Activated T-cell treated with anti-CD3 and anti-CD28 coated beads, Interleukin-2, amount 50 U/mL, for 24 hours (primary cell): ENCODE measurements at places on chromosomes 7 and 10.
A peak's percentile ranks its signal among the peaks of the same experiment; 100 is the strongest.

DNA sequence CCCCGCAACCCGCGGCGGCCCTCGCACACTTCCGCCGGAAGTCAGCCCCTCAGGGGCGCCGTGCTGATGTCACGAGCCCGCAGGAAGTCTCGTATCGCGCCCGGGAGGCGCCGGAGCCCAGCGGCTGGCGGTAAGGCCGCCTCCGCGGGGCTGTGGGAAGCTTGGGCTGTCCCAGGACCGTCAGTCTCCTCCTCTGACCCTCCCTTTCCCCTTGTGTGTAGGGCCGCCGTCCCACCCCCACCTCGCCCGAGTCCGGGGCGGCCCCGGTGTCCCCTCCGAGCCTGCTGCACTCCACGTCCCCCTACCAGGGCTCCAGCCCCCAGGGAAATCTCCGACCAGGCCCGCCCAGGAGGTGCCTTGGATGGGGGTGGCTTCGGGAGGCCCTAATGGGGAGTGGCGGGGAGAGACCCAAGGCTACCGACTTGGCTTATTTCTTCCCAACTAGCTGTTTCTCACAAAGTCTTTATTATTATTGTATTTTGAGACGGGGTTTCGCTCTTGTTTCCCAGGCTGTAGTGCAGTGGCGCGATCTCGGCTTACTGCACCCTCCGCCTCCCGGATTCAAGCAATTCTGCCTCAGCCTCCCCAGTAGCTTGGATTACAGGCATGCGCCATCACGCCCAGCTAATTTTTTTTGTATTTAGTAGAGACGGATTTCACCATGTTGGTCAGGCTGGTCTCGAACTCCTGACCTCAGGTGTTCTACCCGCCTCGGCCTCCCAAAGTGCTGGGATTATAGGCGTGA lies at the start of gene ZDHHC4:
Gene ZDHHC4 (plus strand): TSS at position 86 of the 745 bp plus-strand sequence. CDS start 3,108 bp downstream, outside the sequence.
- DNase-seq = peak; percentile 92

GRCh38 chr10:62582101-62582705 lies 208.0 kb downstream of the ZNF365 start:
- DNase-seq = no peak

DNA sequence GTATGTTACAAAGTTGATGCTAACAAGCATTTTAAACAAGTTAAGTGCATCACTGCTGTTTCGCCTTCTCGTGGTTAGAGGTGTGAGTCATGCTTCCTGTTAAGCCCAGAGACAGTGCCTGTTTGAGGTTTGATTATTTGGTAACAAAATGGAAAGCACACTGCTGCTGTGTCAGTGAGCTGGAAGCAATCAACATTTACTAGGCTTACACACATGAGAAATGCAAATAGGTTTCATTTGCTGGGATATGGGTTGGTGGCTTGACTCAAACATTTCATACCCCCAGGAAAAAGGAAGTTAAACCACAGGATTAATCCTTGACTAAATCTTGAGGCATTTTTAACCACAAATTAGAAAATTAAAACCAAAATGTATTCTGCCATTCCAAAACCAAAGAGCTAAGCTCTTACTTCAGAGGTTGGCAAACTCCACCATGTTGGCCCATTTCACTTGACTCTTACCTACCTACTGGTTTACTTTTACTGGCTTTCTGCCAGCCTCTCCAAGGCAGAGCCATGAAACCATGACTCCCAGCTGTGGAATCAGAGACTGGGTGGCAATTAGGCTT lies 139.2 kb downstream of the ETV1 start:
- peak; percentile 32 for DNase-seq

GRCh38 chr10:119444866-119445265 lies 97.7 kb downstream of the RGS10 start:
- DNase-seq = no peak

GRCh38 chr7:44852590-44852989 lies 4.7 kb upstream of the H2AZ2 start:
- no peak for DNase-seq

DNA sequence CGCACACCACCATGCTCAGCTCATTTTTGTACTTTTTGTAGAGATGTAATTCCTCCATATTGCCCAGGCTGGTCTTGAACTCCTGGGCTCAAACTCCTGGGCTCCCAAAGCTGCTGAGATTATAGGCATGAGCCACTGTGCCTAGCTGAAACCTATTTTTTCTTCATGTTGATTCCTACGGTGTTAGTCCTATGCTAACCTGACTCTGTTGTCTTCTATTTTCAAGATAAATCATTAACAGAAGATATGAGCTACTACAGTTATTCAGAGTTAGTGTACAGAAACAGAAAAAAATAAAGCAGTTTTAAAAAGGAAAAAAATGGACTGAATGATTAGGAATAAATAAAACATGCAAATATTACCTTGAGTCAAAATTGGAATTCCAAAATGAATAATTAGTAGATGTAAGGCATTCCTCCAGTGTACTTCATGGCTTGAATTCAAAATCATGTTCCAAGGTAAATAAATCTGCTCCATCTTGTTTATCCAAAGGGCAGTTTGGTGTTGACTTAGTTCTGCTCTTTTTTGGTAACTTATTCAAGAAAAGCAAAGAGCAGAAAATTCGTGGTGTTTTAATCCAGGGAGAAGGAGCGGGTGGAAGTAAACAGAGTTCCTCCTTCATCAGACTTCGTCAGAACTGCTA lies 185.8 kb downstream of the CACNB2 start:
- DNase-seq = no peak

DNA sequence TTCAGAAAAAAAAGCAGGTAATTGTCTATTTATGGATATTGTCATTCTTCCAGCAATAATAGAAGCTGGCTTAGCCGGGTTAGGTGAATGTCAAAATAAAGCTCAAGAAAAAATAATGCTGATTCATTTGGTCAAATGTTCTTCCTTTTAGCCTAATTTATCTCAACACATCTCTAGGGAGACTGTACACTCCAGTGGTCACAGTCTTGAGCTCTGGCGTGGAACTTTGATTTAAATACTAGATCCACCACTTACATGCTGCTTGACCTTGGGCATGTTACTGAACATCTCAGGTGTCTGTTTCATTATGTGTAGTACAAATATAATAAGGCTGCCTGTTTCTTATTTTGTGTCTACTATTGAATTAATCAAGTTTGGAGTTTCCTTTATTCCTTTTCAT lies 22.0 kb downstream of the PRTFDC1 start:
- DNase-seq = no peak

DNA sequence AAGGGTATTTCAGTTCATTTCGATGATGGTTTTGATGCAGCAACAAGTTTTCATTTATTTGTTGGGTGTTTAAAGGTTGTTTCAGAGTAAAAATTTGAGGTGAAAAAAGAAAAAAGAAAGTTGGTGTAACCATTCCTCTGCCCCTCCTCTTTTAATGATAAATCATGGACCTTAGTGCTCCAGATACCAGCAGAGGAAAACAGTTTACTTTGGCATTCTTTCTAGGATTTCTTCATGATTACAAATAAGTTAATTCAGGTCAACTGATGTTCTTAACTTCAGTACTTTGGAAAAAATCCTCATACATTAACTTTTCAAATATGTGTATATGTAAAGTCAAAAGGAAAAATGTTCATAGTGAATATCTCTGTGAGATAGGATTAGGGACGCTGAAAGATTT lies 2.0 kb upstream of the RBP4 start:
- no peak for DNase-seq

DNA sequence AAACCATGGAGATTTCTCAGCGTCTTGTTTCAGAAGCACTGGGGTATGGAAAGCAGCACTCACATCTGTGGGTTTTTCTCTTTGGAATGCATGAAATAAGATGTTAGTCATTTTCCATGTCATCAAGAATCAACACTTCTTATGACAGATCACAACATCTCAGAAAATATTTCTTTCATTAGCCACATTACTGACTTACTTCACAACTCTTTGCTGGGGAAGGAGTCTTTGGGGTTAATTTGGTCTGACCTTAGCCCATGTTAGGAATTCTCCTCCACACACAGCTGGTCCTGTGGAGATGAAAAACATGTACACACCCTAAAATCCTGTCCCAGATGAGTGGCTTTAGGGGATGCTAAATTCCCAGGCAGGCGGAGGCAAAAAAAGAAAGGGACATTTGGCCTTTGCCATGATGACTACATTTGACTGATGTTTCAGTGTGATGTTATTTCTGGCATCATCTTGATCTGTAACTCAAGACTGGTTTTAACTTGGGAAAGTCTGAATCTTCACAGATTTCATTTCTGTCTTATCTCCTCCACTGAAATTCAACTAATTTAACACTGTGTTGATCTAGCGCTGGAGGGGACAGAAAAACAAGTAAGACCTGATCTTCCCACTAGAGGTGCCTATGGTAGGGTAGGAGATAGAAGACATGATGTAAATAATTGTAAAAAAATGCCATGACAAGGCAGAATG lies 363.2 kb downstream of the PRPF18 start:
- DNase-seq = no peak

DNA sequence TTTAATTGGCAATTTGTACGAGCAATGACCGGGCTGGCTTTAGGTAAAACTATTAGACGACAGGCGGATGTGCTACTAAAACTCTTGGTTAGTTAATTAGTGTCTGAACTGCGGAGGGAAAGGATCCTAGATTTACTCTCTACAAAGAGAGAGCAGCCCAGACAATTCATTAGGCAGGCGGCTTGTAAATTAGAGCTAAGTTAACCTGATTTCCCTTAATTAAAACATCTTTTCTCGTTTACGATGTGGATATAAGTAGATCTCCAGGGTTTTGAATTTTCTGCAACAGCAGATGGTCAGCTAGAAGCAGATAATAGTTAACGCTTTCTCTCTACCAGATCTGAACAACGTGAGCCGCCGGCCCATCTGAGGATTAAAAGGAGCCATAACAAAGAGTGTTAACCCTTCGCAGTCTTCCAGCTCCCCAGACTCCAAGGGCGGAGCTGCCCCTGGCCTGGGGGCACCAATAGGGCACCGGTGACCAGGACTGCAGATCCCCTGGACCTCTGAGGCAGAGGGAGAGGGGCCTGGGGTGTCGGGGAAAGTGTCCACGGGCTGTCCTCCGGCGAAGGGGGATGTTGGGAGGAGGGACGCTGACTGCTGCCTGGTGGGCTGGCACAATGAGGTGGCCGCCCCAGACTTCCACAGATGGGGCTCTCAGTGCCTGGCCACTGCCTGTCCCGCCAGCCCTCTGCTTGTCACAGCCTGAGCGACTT lies 6.3 kb upstream of the UNCX start:
- no peak for DNase-seq

DNA sequence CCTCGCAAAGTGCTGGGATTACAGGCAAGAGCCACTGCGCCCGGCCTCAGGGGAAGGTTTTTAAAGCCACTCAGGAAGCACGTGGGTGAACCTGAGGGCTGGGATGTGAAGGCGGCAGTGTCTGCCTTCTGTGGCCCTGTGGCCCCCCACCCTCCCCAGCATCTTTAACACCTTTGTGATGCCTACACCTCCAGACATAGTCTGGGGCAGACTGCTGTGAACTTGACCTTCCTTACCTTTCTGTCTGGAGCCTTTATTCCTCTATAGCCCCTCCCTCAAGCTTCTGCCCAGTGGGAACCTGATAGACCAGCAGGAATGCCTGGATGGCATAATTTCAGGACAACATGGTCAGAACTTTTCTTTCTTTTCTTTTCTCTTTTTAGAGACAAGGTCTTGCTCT lies 550.2 kb downstream of the GALNT17 start:
- DNase-seq = no peak

DNA sequence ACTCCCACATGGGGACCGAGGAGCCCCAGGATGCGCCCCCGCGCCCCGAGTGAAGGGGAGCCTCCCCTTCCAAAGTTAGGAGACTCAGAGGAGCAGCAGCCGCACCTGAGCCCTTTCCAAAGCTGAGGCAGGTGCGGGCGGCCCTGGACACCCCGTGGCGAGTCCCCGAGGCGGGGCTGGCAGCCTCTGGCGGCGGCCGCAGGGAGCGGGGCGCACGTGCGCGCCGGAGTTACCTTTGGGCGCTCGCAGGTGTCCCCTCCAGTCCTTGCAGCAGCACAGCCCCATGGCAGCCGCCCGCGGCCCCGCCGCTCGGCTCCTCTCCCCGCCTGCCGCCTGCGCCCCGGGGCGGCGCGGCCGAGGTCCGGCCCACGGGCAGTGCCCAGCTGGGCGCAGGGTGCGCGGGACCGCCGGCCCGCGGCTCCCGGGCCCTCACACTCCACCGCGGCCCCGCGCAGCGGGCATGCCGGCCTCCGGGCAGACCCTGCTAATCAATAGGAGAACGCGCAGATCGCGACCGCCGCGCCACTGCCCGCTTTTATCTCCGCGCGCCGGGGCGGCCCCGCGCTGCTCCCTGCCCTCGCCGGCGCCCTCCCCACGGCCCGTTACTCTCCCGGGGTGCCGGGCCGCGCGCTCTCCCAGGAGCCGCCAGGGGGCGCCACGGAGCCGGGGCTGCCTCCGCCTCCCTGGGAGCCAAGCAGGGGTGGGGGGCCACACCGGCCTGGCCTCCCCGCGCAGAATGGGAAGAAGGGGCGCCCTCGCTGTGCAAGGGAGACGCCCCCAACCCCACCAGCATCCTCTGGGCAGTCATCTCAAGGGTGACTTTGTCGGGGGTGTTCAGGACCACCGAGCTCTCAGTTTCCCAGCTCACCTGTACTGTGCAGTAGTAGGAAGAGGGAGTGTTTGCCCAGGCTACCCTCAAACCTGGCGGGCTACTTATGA lies 80.8 kb downstream of the ARHGAP22 start:
- no peak for DNase-seq

- DNase-seq = no peak
Observed at GRCh38 chr10:110141871-110142635, 65.4 kb upstream of the MXI1 start.

GRCh38 chr7:70645876-70646351 lies 486.0 kb upstream of the GALNT17 start:
- DNase-seq = no peak

- DNase-seq = no peak
Observed at GRCh38 chr7:40194745-40195144, 59.9 kb downstream of the SUGCT start.

- peak; percentile 33 for DNase-seq
Observed at GRCh38 chr7:29563590-29564495, at the start of gene PRR15. PRR15 (plus strand) TSS chr7:29563835; CDS start chr7:29566330, 2,495 bp downstream.

DNA sequence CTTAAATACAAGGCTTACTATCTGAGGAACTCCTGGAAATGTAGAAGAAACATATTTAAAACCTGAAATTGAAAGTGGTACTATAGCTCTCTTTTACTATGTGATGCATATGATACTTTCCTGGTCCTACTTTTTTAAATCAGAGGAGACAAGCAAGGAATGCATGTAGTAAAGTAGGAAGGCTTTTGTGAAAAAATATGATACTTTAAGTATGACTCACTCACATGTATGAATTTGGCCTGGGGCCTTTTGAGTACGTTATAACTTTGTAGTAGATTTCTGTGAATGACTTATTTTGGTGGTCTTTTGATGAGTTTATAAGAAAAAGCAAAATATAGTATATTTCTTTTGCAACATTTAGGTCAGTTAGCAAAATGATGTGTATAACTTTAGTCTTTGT lies 53.8 kb downstream of the TAX1BP1 start:
- DNase-seq = no peak

- DNase-seq = no peak
Observed at GRCh38 chr10:35684586-35684985, 42.5 kb upstream of the FZD8 start.

- no peak for DNase-seq
Observed at GRCh38 chr10:119251315-119251708, 43.9 kb downstream of the GRK5 start.

GRCh38 chr7:32218741-32219288 lies 148.6 kb upstream of the PDE1C start:
- DNase-seq = no peak
